ENCODE measurements at places on chromosomes 7 and 10. TPM values are rescaled to one million over a fixed set of nuclear protein-coding genes. Genes with fewer than 3 reads are reported as not detected.

PIK3AP1 gene
- polyA plus RNA-seq: 5.6 TPM

DNA sequence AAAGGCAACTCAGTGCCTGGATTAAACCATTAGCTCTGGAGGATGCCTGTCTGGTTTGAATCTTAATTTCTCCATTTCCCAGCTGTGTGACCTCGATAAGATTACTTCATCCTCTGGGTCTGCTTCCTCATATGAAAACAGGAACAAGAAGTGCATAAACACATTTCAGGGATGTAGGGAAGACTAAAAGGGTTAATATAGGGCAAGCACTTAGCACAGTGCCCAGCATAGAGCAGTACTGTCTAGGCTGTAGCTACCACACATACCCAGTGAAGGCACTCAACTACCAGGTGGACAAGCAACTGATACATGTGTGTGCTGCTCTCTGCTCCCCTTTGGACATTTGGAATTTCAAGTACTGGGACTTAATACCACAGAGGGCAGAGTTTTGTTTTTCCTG lies 85.4 kb downstream of the KCNMA1 start:
- DNase-seq: no peak

DNA sequence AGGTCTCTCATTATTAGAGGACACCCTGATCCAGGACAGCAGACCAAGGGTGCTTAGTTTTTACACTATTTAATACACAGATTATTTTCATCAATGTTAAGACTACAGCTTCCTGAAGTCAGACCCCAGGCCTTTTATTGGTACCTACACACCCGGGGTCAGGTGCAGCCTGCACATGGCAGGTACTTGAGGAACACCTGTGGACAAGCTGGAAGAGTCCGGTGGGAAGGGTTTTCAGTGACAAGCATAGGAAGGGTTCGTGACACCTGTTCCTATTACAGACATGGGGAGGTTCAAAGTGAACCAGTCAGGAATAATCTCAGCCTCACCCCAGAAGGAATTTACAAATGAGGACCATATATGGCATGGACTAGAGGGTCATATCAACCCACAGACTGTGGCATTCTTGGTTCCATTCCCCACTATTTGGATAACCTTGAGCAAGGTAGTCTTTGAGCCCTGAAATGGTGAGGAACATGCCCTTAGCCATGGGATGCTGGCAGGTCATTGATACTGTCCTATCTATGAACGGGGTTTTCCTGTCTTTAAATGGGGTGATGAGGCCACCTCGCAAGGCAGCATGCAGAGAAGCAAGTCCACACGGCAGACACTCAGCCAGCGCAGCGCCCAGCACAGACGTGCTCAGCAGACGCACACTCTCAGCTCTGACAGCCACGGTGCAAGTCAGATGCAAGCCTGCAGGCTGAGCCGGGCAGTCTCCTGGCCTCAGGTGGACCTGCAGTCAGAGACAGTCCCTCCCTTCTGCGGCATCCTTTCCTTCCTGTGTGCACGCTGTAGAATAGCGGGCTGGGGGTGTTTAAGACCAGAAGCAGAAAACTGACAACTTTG lies 624.9 kb downstream of the PTPRN2 start:
- DNase-seq: no peak

GRCh38 chr10:48765039-48765438 lies 80.4 kb downstream of the WDFY4 start:
- no peak for DNase-seq

GRCh38 chr10:124561206-124561605 lies 99.6 kb downstream of the LHPP start:
- no peak for DNase-seq

DNA sequence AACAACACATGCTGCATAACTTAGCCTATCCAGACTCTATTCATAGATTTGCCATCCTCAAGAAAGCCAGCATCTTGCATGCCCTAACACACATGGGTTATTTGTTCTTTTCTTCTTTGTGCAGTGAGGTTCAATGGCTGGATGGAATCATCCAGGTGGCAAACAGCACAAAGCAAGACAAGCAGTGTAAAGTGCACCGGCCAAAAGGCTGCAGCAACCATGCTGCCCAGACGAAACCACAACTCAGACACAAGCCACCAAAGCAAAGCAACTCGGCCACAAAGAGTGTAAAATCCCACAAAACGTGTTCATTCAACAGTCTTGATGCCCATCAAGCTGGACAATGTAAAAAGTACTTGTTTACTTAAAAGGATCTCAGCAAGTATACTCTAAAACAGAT lies 76.9 kb downstream of the PIP4K2A start:
- DNase-seq: no peak

DNA sequence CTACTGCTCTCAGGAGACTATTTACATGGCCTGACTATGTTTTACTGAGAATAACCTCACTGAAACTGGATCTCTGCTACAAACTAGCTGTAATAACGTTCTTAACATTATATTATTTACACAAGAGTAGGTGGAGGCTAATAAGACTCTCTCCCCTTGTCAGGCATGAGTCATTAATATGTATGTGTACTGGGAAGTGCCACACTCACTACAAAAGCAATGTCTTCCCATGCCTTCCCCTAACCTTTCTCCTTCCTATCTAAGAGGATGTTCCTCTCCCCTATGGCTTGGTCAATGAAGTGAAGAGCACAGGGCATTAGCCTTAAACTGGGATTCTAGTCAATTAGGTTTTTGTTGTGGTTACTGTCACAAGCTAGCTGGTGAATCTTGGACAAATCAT lies 147.9 kb downstream of the DGKB start:
- DNase-seq: no peak

ZNF25 gene
- 4.6 TPM for polyA plus RNA-seq

GRCh38 chr10:104037261-104037951 lies 48.3 kb downstream of the COL17A1 start:
- no peak for DNase-seq
